ENCODE measurements at places on chromosomes 5 and 9.

DNA sequence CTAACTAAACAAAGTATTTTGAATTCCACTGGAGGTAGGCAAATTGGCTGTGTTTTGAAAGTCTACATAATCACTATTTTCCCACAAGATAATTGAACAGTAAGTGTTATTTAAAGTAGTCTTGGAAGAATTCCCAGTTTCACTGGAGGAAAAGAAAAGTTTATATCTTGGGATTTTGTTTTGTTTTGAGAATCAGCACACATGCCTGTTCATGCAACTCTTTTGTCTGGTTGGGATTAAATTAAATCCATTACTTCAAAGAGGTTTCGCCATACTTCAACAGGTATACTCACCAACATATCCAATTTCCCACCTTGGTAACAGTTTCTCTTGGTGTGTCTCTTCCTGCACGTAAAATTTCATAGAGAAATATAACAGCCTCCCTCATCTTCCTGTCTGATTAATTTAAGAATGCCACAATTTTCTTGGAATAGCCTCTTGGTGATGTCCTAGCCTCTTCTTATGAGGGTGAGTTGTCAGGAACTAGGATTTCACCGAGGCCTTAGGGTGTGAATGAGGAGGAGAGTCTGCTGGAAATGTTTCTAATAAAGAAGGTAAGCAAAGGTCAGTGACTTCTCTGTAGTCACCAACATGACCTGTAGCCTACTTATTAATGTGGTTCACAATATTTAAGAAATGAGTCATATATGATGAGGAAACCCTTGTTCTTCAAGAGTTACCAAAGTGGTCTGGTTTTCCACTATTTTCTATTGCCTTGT is 48.1 kb downstream of the ITGA2 start:
- DNase-seq: no peak

DNA sequence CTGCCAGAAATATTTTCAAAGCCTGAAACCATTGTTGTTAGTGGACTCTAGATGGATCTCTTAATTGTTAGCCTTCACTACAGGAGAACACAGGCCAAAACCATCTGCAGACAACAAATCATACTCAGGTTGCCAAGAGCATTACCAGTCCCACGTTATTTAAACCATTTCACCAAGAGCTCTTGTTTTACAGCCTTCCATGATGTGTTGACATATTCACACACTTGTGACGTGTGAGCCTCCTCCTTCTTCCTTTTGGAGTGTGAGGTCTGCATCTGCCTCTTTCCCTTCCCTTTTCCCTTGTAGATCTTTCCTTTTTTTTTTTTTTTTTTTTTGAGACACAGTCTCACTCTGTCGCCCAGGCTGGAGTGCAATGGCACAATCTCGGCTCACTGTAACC is 279.0 kb downstream of the AUH start:
- DNase-seq: no peak

- no peak for DNase-seq
Measured at GRCh38 chr5:7671381-7671993, 179.4 kb downstream of the CFAP90 start.

DNA sequence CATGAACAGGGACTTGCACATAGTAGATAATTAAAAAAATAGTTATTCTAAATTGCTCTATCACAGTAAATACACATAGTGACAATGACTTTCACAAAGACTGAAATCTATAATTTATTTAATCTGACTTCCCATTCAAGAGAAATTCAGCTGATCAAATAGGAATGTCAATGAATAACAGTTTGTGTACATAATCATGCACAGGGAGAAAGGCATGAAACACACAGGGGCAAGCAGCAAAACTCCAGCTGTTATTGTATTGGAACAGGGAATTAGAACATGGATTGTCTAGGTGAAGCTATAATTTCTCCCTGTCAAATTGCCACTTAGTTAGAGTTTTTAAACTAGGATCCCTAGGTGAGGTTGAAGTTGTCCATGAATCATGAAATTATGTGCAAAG is 99.9 kb downstream of the HCN1 start:
- DNase-seq: no peak

DNA sequence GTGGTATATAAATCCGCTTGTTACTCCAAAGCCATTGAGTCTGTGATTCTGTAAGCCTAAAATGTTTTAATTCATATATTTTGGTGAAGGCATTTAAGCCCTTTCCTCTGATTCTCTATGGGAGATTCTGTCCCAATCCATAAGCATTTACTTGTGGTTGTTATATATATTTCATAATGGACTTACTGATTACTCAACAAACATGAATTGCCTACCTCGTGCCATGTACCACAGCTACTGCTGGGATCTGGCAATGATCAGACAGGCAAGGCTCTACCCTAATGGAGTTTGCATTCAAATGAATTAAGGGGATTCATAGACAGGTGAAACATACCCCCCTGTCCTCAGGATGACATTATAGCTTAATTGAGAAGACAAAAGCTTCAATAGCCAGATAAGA is 54.5 kb downstream of the C9orf152 start:
- DNase-seq: no peak

DNA sequence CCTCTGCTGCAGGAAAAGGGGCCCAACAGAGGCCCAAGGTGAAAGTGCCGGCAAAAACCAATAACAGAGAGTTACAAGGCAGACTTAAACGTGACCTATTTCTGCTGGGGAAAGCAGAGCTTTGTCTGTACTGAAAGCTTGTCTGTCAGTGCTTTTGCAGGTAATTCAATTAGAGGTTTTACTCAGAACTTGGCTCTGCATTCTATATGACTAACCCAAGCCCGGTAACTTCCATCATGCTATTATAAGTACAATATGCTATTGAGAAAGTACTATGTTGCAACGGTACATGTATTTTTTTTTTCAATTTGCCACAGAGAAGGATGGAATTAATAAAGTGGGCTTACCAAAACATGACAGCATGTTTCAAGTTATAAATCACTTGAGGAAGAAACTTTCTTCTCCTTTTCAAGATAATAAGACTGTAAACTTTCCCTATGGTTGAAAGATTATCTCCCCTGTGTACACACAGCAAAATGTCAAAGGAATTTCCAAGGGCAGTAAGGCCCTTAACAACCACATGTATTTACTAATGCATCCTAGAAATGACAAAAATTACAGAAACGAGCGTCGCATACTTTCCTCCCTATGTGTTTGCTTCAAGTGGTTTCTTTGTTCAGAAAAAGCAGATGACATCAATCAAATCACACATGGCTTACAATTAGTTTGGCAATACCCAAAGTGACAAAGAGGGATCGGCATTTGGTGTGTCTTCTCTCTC is 282.4 kb downstream of the EFNA5 start:
- no peak for DNase-seq

DNA sequence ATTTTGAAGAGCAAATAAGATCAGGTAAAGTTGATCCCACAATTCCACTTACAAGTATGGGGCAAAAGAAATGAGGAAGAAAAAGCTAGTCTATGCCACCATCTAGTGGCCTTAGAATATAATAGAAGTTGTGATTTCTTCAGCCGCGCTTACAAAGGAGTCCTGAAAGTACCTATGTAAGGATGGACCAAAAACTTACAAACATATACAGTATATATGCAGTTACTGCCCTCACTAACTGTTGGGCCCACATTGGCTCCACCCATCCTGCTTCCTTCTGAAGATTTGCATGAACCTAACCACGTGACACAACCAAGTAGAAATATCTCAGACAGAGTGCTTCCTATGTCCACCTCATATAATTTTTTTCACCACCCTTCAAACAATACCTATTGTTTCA is 11.7 kb upstream of the OR13D1 start:
- DNase-seq: peak; percentile 67

DNA sequence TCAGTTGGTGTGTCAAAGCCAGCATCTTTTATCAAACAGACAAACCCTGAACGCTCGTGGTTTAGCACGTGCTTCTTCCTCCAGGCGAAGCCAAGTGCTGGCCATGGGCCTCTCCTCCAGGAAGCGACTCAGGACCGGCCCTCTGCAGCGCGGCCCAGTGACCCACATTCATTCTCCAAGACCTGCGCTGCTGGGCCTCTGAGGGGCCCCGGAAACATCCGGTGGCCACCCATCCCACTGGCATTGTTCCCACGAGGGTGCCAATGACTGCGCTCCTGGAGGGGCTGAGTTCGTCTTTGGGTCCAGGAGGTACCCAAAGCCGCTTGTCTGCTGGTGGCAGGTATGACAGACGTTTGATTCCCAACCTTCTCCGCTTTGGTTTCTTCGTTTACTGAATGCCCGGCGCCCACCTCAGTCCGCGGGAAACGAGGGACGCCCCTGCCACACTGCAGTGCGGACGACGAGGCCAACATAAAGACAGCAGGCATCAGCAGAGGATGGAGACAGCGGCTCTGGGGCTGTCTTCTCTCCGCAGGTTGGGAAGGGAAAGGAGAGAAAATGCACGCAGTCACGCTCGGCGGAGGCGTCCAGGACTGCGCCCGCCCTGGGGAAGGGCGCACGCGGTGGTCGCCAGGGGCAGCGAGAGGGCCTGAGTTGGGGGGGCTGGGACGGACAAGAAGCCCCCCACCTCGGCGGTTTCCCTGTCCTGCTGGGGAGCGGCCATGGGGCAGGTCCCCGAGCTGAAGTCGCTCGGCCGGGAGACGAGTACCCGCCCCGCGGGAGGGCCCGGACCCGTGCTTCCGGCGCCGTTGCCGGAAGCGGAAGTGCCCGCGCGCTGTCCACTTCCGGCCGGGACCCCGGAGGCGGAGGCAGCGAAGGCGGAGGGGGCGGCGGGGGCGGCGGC is at the start of gene EXOC3:
EXOC3 (plus strand) TSS at position 842 of the 904 bp plus-strand sequence. CDS start 3,030 bp downstream, outside the sequence.
- peak; percentile 61 for DNase-seq

- no peak for DNase-seq
Measured at GRCh38 chr5:132839426-132840301, 9.2 kb upstream of the SHROOM1 start.

DNA sequence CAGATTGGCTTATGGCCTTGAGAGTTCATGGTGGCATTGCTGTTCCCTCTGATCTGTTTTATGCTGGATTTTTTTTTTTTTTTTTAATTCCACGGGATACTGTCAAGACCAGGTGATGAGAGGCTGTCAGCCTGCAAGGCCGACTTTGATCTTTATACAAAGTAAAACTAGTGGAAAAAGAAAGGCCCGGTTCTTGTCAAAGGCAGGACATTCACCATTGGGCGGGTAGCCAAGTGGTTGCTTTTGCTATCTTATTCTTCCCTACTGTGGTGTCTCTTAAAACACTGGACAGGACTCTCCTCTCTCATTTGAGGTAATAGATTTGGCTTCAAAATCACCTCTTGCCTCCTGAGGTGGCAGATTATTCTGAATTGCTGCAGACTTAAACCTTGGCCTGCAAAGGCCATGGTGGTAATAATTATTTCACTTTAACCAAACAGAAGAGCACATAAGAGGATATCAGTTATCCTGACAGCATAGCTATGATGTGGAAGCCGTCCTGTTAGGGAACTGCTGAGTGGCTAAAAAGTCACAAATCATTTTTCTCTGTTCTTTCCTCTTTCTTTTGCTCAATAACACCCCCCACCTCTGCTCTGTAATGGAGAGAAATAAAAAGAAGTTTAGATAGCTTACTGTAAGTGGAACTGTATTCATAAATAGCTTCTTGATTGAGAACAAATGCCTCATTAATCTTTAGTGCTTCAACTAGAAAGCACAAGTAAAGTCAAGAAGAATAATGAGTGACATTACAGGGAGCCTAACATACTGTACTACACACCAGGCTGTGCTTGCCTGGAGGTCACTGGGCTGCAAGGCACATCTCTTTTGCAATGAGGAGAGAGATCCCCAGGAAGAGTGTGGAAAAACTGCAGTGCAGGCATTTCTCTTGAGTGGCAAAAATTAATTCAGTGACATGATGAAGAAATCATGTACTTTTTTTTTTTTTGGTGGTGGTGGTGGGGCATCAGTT is 275.6 kb downstream of the KDM4C start:
- DNase-seq: no peak

DNA sequence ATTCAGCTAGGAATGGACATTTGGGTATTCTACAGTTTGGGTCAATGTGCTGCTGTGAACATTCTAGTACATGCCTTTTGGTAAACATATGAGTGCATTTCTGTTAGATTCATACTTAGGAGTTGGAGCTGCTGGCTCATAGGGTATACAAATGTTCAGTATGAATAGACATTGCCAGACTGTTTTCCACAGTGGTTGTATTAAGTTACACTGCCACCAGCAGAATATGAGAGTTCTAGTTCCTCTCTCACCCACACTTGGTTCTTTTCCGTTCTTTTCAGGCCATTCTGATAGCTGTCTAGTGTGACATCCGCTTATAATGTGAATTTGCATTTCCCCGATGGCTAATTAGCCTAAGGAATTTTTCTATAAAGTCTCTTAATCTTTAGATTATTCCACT is 25.0 kb downstream of the STOM start:
- no peak for DNase-seq

DNA sequence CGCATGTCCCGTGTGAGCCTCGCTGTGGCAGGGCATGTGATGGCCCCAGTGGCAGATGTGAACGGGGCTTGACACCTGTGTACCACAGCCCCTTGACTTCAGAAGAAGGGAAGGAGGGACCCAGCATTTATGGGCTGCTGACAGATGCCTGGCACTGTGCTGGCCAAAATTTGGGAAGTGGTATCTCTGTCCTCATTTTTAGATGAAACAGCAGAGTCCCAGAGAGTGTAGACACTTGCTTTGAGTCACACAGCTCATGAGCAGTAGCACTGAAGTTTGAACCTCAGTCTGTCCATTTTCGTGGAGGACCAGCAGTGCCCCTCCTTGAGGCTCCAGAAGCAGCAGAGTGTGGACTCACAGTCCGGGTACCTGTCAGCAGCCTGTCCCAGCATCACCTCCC is 16.5 kb downstream of the NEK6 start:
- DNase-seq: no peak

DNA sequence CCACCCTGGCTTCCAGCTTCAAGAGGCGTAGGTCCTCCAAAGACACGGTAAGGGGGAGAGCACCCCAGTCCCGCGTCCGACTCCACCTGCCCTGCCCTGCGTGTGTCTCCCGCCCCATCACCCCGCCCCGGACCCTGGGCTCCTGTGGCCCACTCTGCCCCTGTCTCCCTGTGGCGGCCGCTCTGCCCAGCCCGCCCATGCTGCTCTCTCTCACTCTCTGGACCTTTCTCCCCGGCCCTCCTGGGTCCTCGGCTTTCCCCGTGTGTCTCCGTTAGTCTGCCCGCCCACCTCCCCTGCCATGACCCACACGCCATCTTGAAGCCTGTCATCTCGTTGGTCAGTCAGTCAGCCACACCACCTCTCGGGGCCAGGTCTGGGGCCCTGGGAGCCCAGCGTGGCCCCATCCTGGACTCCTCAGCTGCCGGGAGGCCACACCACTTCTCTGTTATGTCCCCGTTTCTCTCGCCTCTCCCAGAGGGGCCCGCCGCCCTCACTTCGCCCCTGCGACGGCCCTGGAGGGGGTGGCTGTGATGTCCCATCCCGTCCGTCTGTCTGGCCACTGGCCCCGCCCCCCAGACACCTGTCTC is 4.5 kb downstream of the LRRC26 start:
- DNase-seq: no peak

DNA sequence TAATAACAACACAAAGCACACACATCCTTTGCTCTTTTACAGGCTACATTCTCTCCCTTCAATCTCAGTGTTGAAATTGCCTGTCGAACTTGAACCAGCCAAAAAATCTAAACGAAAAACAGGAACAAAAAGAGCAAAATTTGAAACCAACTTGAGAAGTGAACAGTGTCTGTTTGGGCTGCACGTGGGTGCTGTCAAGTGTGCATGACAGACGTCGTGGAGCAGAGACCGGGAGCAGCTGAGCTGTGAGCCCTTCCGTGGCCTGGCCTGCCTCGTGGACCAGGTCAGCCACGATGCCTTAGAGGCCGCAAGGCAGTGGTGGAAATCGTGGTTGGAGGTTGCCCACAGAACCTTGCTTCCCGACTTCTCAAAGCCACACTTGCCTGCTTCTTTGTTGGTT is 34.8 kb upstream of the DENND1A start:
- DNase-seq: no peak
